ENCODE measurements at places on chromosomes 12 and 14. TPM values are rescaled to one million over a fixed set of nuclear protein-coding genes. Genes with fewer than 3 reads are reported as not detected.

- peak; percentile 30 for DNase-seq
These were observed 190.8 kb downstream of the TTC7B start for GRCh38 chr14:90625445-90625844.

- DNase-seq: no peak
These were observed 45.8 kb upstream of the TMED10 start for GRCh38 chr14:75222208-75222701.

GRCh38 chr12:119695034-119695433 lies 27.1 kb downstream of the PRKAB1 start:
- no peak for DNase-seq

- no peak for DNase-seq
These were observed 9.7 kb downstream of the PAWR start for GRCh38 chr12:79681008-79681590.

DNA sequence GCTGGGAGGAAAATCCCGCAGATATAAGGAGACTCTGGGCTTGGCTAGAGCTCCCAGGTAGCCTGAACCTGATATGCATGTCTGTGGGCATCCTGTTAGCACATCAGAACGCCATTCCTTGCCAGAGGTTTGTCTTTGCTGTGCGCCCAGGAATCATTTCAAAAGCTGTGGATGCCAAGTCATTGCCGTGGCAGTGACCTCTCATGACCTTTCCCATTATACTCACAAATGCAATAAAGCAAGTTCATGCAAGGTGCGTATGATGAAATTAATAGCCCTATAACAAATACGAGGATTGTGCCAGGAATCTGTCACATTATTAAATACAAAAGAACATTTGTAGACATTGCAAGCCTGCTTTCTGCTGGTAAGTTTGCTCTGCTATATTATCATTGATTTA lies 229.1 kb upstream of the PELI2 start:
- no peak for DNase-seq

DNA sequence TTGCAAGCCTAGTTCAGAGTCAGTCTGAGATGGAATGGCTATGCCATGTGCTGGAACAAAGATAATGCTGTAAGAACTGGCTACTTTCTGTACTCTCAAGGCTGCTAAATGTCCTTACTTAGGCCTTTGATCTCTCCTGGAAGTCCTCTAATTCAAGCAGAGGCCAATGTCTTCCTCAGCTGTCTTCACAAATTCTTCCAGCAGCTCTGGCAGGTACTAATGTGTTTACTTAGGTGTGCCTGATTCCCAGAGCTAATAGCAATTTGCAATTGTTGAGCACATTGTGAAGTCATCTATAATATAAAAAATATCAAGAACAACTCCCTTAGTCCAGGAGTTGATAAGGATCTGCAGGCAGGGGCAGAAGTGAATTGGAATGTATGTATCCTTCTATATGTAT lies 3.8 kb upstream of the MYF5 start:
- no peak for DNase-seq

DNA sequence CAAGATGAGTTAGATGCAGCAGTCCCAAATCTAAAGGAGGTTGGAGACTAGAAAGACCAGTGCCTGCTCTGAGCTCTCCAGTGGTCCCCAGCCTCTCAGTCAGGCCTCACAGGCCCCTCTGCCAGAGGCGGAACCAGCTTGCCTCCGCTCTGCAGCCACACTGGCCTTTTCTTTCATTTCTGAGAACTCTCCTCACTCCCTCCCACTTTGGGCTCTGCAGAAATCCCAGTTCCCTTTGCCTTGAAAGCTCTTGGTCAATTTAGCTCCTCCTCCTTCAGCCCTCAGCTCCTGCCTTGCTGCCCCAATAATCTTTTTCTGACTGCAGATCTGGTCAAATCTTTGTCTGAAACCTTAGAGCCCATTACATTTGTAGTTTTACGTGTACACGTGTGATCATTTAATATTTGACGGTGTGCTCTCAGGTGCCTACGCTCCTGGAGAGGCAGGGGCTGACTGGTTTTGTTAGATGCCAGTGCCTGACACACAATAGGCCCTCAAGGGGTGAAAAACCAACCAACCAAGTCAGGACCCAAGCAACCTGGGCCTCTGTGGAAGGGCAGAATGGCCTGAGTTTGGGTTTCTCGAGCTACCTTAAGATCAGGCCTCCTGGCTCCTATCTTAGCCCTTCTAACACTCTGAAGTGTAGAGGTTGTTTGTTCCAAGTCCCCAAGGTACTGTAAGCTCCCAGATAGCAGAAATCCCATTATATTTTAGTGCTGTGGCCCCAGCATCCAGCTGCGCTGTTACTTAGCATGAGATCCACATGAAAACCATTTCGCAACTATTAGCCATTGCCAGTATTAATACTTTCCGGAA lies 1.1 kb upstream of the NUDT4 start:
- DNase-seq: no peak

DNA sequence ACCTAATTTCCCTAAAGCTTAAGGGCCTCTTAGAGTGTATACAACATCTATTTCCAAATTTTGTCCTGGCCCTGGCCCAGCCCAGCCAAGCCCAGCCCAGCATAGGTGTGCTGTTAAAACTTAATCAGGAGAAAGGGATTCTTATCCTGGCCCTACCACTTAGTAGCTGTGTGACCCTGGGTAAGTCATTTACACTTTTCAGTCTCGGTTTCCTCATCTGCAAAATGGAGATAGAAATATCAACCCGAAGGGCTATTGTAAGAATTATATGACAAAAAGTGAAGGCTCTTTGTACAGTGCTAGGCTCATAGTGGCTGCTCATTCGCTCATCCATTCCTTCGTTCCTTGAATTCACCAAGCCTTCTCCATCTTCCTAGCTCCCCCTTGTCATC lies 442 bp downstream of the ERG28 start:
- DNase-seq: no peak

DNA sequence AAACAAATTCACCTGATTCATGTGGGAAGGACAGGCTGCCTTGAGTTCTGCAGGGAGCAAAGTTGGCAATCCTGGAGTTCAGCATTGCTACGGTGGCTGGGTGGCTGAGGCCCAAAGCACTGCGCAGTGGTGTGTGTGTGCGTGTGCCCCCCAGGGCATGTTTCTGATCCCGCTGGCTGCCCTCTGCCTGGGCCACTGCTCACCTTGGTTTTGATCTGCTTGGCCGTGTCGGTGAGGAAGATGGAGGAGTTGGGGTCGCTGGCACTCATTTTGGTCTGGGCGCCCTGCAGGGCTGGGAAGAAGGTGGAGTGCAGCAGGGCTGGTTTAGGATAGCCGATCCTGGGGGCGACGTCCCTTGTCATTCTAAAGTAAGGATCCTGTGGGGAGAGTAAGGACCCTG lies 19.1 kb downstream of the SLC25A47 start:
- no peak for DNase-seq

DNA sequence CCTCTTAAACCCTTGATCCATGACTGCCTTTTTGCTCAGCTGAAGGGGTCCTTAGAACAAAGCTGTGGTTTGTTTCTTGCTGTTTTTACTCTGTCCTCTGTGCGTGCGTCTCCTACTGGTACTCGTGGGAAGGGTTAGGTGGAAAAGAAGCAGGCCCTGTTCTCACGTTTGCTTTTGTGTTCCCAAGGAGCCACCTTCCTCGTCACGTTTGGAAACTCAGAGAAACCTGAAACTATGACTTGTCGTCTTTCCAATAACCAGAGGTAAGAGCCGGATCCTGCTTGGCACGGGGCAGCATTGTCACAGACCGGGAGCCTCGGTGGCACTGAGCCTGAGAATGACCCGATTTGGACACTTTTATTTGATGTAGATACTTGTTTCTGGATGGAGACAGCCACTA lies 13.1 kb downstream of the ZFYVE21 start:
- peak; percentile 12 for DNase-seq

- no peak for DNase-seq
These were observed 211.9 kb downstream of the APAF1 start for GRCh38 chr12:98856897-98857540.

DNA sequence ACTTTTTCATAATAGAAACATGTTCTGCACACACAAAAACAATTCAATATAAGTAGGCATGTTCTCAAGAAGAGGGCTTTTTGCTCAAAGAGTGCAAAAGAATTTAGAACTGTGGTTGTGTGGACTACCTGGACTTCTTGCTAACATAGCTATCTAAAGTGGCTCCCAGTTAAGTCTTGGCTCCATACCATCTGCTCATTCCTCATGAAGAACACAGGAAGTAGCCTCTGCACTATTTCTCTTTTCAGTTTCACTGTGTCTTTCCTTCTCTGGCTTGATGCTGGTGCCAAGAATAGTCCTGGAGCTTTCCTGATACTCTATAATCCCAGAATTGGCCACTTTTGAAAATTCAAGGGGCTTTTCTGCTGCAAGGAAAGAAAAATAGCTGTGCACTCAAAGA lies 127.4 kb downstream of the CCER1 start:
- DNase-seq: no peak

DNA sequence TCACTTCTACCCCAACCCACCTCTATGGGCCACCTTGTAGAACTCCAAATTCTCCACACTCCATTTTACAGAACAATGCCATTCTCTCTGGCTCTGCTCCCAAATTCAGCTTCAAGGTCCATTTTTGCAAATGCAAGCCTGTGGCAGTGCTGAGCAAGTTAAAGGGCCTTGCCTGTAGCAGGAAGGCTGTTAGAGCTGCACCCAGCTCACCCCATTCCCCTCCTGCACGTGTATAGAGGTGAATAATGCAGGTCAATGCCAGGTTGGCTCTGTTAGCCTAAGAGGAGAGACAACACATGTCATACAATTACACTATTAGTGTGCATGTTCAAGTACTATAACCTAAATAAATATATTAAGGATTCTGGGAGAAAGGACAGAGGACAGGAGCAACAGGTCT lies 120.4 kb downstream of the TBX5 start:
- no peak for DNase-seq

GRCh38 chr12:12919666-12920435 lies 28.5 kb downstream of the GPRC5A start:
- DNase-seq: no peak

GRCh38 chr14:62468946-62469345 lies 576.3 kb downstream of the KCNH5 start:
- no peak for DNase-seq

- no peak for DNase-seq
These were observed 455.0 kb upstream of the TMEM132C start for GRCh38 chr12:127811988-127812387.

GRCh38 chr14:70006699-70007098 lies 127.5 kb downstream of the SMOC1 start:
- no peak for DNase-seq

DNA sequence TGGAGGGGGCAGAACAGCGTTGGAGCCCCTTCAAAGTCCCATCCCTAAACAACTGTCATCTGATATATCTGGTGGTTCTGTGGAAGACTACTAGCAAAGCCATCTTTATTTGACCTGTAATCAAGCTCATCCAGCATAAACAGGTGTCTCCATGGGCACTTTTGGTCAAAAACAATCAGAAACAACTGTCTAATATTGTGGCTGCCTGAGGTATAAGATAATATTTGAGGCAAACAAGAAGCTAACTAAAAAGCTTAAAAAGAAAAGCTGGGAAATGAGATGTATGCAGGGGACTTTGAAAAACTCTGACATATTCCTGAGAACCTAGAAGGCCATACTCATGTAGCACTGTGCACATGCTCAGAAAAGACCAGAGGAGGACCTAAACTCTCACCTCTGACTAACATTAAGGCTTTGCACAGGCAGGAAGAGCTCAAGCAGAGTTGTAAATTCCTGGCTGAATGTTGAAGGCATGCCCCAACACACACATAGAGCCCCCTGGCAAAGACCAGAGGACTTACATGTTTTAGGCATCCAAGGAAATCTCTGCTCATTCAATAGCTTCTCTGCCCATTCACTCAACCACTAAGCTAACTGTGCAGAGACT lies 27.2 kb upstream of the AP4S1 start:
- DNase-seq: no peak

DNA sequence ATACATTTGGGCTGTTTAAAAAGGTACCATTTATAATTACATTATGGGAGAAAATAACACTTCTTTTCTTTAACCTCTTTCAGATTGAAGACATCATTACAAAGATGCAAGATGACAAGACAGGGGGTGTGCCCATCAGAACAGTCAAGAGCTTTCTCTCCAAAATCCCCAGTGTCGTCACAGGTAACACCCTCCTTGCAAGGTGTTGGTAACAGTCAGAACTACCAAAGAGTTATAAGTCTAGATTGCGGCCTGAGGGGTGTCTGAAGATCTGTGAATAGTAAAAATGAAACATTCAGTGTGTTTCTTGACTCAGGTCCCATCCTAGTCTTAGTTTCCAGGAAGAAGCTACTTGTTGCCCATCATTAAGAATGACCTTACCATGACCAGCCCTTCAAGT lies 419.8 kb downstream of the RGS6 start:
- DNase-seq: no peak

GRCh38 chr14:34204774-34205173 lies 253.9 kb upstream of the EGLN3 start:
- DNase-seq: no peak

GRCh38 chr14:99454246-99454645 lies 26.4 kb downstream of the SETD3 start:
- DNase-seq: no peak

DNA sequence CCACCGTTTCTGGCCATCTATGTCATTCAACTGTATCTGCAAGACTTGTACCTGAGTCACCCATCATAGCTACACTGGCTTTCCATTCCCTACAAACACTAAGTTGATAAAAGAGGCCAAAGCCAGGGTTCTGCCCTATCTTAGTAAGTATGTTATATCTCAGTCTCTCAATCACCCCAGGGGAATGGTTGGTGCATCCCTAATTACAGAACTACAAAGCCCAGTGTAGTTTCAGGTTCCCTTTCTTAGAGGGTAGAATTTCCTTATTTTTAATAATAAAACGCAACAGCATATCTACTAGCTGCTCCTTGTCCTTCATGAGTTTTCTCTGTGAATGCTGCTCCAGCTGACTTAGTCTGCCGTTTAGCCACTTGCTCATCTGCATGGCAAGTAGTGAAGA lies 57.6 kb downstream of the ST8SIA1 start:
- no peak for DNase-seq

DNA sequence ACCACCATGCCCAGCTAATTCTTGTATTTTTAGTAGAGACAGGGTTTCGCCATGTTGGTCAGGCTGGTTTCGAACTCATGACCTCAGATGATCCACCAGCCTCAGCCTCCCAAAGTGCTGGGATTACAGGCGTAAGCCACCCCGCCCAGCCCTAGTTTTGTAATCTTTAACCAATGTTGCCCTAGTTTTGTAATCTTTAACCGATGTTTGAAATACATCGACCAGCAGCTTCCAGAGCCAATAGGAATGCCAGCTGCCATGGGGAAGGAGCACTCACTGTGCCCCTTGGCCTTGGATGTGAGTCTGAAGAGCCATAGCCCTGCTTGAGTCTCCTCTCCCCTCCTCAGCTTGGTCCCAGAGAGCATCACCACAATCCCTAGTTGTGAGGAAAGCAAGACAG lies 209.3 kb upstream of the RGS6 start:
- DNase-seq: no peak

The SLC6A12 gene
- 0.50 TPM for total RNA-seq

The INSM2 gene
- not detected for total RNA-seq

The HVCN1 gene
- total RNA-seq: 1.7 TPM

The SLC4A8 gene
- 0.16 TPM for total RNA-seq

The ALDH2 gene
- 149 TPM for total RNA-seq

The LGR5 gene
- 4.7 TPM for total RNA-seq

The ADAMTS20 gene
- not detected for total RNA-seq

The KRT72 gene
- total RNA-seq: not detected

The RPGRIP1 gene
- not detected for total RNA-seq

The ANAPC5 gene
- total RNA-seq: 80.3 TPM

The TAS2R13 gene
- total RNA-seq: not detected

The C14orf180 gene
- 0.34 TPM for total RNA-seq

The IGF1 gene
- 20.8 TPM for total RNA-seq

The TSPAN19 gene
- total RNA-seq: not detected

The DEPDC4 gene
- total RNA-seq: 0.47 TPM

The RBP5 gene
- total RNA-seq: not detected

The MUCL1 gene
- total RNA-seq: not detected

The PTPN6 gene
- total RNA-seq: 4.2 TPM

The TMPRSS12 gene
- total RNA-seq: not detected

The FZD10 gene
- 0.22 TPM for total RNA-seq
